ENCODE measurements at places on chromosomes 2 and 18. TPM values are rescaled to one million over a fixed set of nuclear protein-coding genes. Genes with fewer than 3 reads are reported as not detected.

DNA sequence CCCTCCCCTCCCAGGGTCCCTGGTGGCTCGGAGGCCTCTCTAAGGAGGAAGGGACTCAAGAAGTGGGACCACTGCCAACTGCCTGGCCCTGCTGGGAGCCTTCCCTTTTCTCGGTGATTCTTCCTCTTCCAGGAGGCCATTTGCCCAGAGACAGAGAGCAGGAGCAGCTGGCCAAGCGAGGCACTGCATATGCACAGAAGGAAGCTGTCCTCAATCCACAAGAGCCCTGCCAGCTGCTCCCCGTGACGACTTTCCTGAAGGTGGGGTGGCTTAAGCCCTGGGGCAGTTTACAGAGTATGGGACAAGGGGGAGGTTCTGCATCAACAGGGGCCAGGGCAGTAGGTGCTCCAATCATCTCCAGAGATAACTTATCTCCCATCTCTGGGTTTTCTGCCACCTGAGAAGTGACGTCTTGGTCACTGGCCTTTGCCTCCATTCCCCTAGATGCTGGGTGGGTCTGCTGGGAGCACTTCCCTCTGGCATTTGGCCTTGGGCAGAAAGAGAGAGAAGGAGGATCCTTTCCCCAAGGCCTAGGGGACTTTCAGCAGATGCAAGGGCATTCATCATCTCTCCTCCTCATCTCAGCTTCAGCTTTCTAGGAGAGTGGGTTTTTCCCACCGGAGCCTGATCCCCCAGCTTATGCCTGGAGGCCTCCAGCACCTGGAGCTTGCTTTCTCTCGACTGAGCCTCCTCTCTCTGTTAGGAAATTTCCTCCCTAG lies 28.5 kb downstream of the CIB4 start:
- no peak for DNase-seq

- no peak for DNase-seq
These were observed 11.8 kb upstream of the ZFP36L2 start for GRCh38 chr2:43238176-43238575.

DNA sequence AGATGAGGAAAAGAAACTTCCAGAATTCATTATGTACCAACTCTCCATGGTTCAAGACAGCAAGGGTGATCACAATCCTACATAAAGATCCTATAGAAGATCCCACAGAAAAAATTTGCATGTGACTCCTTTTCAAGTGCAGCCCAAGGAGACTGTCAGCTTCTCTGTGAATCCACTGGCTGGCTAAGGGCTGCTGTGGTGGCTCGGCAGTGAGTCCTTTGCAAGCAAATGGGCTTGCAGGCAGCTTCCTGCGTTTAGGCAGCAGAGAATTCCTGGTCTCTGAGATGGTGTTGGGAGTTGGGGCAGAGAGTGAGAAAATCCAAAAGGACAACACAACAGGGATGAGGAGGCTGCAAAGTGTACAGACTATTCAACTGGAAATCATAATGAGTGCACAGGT lies 43.4 kb downstream of the NABP1 start:
- DNase-seq: no peak

DNA sequence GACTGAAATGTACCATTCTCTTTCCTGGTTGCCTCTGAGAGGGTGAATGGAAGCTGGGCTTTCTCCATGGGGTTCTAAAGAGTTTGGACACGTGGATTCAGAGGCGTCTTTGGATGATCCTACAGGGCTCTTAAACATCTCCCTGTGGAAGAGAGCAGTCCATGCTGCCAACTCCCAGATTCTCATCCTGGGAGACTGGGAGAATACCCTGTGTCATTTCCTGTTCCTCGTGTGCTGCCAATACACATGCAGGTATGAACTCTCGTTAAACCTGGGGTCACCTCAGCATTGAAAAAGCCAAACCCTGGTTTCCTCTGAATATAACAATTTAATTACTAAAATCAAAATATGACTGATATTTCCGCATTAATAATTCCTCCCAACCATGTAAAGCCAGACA lies 73.3 kb upstream of the NT5C1B start:
- no peak for DNase-seq

- DNase-seq: no peak
These were observed 178.4 kb downstream of the RNF152 start for GRCh38 chr18:61714421-61714820.

DNA sequence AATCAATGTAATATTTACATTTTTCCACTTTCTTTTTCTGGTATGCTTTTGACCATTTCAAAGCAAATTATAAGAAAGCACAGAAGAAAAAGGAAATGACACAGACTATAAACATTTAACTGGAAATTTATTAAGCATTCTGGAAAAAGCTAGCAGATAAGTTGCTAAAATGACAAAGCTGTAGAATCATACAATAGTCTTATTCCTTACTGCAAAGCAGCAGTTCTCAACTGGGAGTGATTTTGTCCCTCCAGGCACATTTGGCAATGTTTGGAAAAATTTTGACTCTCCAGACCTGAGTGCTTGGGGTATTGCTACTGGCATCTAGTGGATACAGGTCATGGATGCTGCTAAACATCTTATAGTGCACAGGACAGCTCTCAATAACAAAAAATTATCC lies 75.1 kb downstream of the MBD5 start:
- DNase-seq: no peak

GRCh38 chr2:42372474-42373200 lies 11.6 kb upstream of the COX7A2L start:
- DNase-seq: no peak

DNA sequence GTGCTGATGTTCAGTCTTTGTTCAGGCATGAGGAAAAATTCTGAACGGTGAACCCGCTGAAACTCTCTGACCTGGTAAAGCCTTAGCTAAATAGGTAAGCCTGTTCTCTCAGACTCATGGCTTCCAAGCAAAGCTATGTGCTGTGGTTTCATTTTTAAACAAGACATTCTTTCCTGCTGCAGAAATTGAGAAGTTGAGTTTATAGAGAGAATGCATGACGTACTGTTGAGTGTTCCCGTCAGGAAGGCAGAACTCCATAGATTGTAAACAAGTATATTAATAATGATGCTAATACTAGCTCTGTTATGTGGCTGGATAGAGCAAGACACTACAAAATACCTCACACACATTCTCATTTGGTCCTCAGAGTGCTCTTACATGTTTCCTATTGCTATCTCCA lies 424.0 kb upstream of the CRIM1 start:
- no peak for DNase-seq

DNA sequence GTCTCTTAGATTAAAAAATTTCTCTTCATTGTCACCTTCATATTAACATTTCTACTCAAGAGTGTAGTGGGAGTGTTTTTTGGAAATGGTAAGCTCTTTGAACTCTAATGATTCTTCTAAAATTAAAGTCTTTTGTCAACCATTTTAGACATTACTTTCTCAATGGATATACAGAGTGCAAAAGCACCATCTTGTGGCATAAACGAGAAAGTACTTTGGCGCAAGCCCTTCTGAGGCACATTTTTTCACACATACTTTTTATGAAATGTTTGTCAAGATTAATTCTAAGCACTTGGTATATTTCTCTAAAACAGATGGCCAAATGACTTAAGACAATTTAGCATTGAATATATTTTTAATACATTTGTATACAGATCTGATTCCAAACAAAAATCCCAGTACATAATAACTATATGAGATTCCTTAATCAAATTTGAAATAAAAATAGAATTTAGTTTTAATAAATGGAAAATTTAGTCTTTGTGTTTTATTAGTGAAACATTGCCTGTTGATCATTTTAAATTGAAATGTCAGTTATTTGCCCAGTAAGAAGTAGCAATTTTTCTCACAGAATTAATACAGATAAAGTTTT lies 63.3 kb upstream of the GALNT5 start:
- DNase-seq: peak; percentile 35

GRCh38 chr2:14194233-14194632 lies 438.3 kb upstream of the LRATD1 start:
- DNase-seq: no peak

DNA sequence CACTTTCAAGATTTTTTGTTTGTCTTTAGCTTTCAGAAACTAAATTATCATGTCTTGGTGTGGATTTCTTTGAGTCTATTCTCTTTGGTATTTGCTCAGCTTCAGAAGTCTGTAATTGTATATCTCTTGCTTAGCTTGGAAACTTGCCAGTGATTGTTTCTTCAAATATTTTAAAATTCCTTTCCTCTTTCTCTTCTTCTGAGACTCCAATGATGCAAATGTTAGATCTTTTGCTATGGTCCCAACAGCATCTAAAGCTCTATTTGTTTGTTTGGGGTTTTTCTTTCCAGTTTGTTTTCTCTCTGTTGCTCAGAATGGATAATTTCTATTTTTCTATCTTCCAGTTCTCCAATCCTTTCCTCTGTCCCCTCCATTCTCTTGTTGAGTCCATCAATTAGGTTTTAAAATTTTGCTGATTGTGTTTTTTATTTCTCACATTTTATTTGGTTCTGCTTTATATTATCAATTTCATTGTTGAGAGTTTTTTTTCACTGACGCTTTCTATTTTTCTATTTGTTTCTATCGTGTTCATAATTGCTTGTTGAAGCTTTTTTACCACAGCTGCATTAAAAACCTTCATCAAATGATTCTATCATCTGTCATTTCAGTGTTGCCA lies 81.5 kb upstream of the DAPL1 start:
- DNase-seq: no peak

GRCh38 chr18:76633588-76634269 lies 138.7 kb upstream of the ZNF516 start:
- DNase-seq: no peak

GRCh38 chr2:44840503-44840850 lies 101.0 kb upstream of the SIX3 start:
- no peak for DNase-seq

GRCh38 chr2:57417007-57417406 lies 629.6 kb upstream of the VRK2 start:
- no peak for DNase-seq

GRCh38 chr2:232873909-232874641 lies 4.0 kb downstream of the SNORC start:
- no peak for DNase-seq

GRCh38 chr2:215613280-215613679 lies 177.4 kb upstream of the FN1 start:
- no peak for DNase-seq

DNA sequence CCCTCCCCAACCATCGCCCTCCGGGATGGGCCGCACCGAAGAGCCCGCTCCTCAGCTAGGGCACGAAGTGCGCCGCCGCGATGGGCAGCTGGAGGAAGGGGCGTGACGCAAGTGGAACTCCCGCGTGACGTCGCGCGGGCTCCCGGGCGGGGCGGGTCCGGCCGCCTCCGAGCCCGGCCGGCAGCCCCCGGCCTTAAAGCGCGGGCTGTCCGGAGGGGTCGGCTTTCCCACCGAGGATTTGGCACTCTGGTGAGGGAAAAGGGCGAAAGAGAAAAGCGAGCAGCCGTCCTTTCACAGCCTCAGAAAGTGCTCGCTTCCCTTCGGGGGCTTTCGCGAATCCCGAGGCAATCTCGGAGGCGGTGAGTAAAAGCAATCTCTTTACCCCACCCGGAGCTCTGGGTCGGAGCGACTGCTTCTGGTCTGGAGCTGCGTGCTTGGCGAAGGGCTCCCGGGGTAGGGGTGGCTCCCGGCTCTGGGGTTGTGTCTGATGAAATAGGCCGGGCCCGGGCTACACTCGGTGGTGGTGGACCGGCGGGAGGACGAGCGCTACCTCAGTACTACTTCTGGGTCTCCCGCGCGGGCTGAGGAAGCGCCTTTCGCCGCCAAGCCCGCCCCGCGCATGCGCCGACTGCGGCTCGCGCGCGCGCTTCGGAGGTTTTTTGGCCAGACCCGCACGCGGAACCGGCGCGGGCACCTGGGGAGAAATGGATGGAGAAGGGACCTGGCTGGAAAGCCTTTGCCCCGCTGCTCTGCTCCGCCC lies at the start of gene RBBP8:
Gene RBBP8 (plus strand): TSS at position 123 of the 760 bp plus-strand sequence. CDS start 3,524 bp downstream, outside the sequence.
- peak; percentile 75 for DNase-seq

- DNase-seq: no peak
These were observed 20.4 kb upstream of the IMPA2 start for GRCh38 chr18:11960743-11961380.

The MTA3 gene
- 86.0 TPM for polyA plus RNA-seq

The CHRND gene
- polyA plus RNA-seq: 1.1 TPM

The CYP26B1 gene
- polyA plus RNA-seq: 32.2 TPM

The CLEC4F gene
- 0.04 TPM for polyA plus RNA-seq

The MOCOS gene
- polyA plus RNA-seq: 0.92 TPM

The MAB21L4 gene
- 7.7 TPM for polyA plus RNA-seq

The IL1R1 gene
- polyA plus RNA-seq: 41.7 TPM

The DSG1 gene
- 0.03 TPM for polyA plus RNA-seq

The R3HDM1 gene
- 35.6 TPM for polyA plus RNA-seq

The ERFE gene
- 10.2 TPM for polyA plus RNA-seq

The MFSD2B gene
- polyA plus RNA-seq: 3.4 TPM

The FHOD3 gene
- 40.1 TPM for polyA plus RNA-seq
